GM13976 (cell line): ENCODE measurements at places on chromosomes 2 and 18.

DNA sequence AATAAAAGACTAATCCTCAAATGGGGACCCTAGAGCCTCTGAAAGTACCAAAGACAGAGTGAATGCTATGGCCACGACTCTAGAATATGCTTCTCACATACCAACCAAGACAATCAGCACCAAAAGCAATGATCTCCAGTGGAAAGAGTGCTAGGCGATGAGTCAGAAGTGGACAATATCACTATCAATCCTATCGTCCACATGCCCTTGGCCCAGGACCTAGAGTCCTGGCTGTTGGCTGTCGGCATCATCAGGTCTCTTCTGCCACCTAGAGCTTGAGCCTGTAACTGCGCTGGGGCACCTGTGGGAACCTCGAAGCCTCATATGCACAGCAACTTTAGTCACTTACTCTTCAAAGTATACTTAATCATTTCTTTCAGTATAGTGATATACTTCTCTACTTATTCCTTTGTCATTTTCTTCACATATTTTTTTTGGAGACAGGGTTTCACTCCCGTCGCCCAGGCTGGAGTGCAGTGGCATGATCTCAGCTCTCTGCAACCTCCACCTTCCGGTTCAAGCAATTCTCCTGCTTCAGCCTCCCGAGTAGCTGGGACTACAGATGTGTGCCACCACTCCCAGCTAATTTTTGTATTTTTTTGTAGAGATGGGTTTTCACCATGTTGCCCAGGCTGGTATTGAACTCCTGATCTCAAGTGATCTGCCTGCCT, 29.7 kb downstream of the NOL10 start:
- DNase-seq = no peak

- no peak for DNase-seq
Measured at GRCh38 chr2:218860950-218861381, 1.4 kb downstream of the WNT6 start.

GRCh38 chr2:29504746-29505145, 389.5 kb downstream of the CLIP4 start:
- no peak for DNase-seq

DNA sequence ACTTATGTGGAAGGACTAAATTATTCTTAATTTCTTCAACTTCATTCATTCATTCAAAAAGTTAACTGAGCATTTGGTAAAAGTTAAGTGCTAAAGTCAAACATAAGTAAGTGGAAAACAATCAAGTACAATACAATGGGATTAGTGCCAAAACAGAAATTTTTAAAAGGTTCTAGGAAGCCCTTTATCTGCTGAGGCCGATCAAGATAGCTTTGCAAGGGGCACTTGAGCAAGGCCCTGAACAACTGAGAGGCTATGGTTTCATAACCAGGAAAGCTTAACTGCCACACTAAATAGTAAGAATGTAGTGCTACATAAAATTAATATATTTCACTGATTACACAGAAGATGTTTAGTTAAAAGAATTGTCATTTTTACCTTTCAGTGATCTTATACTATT, 76.5 kb downstream of the NOL10 start:
- no peak for DNase-seq

- DNase-seq = no peak
Measured at GRCh38 chr2:164008752-164009151, 272.9 kb upstream of the FIGN start.

DNA sequence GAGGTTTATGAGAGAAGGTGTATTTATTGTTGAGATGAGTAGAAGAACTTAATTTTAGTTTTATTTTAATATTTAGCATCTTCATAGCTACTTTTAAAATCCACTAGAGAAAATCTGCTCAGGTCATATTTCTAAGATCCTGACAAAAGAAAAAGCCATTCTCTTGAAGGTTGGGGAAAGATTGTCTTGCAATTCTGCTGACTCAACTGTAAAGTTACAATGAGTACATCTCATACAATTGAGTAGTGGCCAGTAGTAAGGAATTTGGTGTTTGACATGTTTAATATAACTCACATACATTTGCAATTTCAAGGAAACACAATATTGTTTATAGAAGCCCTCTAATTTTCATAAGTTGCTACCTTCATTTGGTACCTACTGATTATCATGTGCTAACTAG, 344.5 kb downstream of the LRRTM1 start:
- DNase-seq = no peak

DNA sequence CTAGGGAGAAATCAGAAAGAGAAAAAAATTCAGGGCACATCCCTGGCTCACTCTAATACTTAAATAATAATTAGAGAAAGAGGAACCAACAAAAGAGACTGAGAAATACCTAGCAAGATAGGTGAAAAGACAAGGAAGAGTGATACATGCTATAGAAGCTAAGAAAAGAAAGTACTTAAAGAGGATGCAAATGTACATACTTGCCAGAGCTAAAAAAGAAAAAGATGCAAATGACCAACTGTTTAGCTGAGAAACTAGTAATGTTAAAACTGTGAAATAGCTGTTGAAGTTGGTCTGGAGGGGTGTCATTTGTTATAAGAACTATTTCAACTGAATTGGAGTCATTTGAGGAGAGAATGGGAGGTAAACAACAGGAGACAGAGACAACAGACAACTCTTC, 412.2 kb downstream of the SPAG16 start:
- no peak for DNase-seq

- DNase-seq = no peak
Measured at GRCh38 chr2:119469661-119470297, 38.1 kb downstream of the TMEM37 start.

GRCh38 chr2:72142570-72143440, 4.9 kb downstream of the CYP26B1 start:
- DNase-seq = no peak

GRCh38 chr2:16816016-16816415, 150.4 kb upstream of the CYRIA start:
- DNase-seq = no peak

- no peak for DNase-seq
Measured at GRCh38 chr2:199144036-199144435, 313.7 kb downstream of the SATB2 start.

GRCh38 chr2:72765997-72766609, 59.7 kb downstream of the EXOC6B start:
- DNase-seq = no peak

DNA sequence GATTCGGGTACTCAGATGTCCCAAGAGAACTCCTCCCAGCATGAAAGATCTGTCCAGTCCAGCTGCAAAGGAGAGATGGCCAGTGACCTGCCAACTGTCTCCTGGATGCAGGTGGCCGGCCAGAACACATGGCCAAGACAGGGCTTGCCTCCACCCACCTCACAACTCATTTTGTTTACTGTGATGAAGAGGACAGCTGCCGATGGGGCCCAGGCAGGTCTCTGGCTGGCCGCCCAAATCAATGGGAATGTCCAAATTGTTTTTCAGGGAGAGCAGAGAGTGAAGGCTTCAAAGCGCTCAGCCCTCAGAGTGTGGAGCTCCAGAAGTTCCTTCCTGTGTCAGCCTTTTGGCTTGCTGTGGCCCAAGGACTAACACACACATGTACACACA, 41.9 kb downstream of the FOSL2 start:
- no peak for DNase-seq

DNA sequence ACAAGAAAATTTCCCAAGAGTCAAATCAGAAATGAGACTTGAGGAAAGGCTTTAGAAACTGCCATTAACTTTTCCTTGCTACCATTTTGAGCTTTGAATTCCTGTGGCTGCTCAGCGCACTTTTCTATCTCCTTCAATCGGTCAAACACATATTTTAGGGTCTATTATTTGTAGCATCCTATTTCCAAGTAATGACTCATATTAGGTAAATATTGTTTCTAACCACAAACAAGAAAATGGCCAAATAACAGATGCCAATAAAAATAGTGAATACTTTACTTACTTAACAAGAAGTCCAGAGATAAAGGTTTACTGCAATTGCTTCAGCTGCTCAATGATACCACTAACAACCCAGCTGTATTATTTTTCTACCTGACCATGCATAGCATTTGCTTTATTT, 29.7 kb upstream of the CCDC178 start:
- DNase-seq = no peak

GRCh38 chr2:163312713-163313112, 423.1 kb downstream of the FIGN start:
- DNase-seq = no peak

- DNase-seq = no peak
Measured at GRCh38 chr18:66210875-66211274, 393.0 kb downstream of the CDH19 start.

GRCh38 chr2:240498958-240499260, 58.9 kb downstream of the ANKMY1 start:
- no peak for DNase-seq

DNA sequence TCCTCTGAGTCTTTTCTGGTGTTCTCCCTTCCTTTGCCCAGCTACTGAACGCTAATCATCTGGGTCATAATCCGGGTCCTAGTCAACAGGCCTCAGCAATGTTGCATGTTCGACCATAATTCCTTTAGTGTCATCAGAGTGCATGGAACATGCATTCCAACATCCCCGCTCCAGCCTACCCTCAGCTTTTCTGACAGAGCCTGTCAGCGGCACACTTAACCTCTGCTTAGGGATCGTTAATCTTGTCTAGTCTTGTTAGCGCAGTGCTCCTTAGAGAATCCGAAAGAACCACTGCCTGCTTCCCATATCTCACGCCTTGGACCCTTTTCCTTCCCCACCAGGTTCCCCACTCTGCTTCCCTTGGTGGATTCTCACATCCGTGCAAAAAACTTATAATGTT, 767.9 kb upstream of the ID2 start:
- no peak for DNase-seq

- no peak for DNase-seq
Measured at GRCh38 chr2:160650196-160651118, 156.8 kb upstream of the RBMS1 start.

GRCh38 chr2:127422559-127423477, 4.6 kb downstream of the PROC start:
- peak; percentile 48 for DNase-seq

- no peak for DNase-seq
Measured at GRCh38 chr2:223222397-223222796, 170.4 kb downstream of the KCNE4 start.

GRCh38 chr2:3079466-3079865, 298.2 kb downstream of the EIPR1 start:
- no peak for DNase-seq

DNA sequence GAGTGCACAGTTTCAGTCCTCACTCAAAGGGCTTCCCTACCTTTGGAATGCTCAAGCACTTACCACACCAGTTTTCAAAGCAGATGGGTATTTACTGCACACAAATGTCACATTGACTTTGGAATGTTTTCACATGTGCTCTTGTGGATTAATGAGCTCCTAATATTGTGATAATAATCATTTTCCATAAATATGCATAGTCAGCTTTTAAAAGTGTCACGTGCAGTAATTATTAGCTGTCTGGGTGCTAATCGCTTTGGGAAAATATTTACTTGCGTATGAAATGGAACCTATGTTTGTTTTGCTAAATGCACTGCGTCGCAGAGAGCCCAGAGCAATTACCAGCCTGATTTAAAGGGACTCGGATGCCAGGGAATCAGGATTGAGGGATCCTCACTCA, 229.3 kb downstream of the SMAD2 start:
- DNase-seq = no peak

DNA sequence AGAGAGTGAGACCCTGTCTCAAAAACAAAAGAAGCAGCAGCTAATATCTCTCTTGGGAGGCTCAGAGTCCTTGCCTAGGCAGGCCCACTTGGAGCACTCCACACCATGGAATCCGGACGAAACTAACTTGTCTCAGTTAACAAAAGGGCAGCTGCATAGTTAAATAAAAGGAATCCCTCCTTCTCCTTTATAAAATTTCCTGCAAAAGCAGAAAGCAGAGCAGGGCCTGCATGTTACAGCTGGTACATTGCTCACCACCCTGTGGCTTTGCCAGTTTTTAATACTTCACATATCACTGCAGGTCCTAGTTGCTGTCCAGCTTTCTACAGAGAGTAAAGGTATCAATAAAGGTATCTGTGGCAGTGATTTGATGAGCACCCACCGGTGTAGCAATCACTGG, 93.6 kb downstream of the ASAP2 start:
- DNase-seq = no peak

GRCh38 chr2:159256159-159256558, 30.3 kb downstream of the WDSUB1 start:
- DNase-seq = no peak

- no peak for DNase-seq
Measured at GRCh38 chr2:30666266-30666874, 140.9 kb downstream of the CAPN13 start.

DNA sequence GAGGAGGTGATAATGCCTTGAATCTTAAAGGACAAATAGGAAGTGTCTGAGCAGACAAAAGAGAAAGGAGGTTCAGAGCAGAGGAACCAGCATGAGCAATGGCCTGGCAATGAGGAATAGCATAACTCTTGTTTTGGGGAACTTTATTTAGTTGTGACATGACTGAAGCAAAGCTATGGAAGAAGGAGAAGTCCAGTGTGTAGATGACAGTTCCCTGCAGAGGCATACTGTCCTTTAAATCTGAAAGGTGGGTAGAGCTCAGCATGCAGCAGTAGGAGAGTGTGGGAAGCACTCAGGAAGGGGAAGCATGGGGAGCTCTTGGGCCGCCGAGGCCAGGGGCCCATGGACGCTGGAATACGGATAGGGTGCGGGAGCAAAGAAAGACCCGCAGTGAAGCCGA, 173.8 kb downstream of the SEPTIN10 start:
- no peak for DNase-seq

GRCh38 chr18:8771930-8772329, 66.6 kb downstream of the MTCL1 start:
- no peak for DNase-seq

- no peak for DNase-seq
Measured at GRCh38 chr2:1509271-1510065, 96.2 kb downstream of the TPO start.

- no peak for DNase-seq
Measured at GRCh38 chr2:32862269-32863055, 84.3 kb upstream of the LTBP1 start.

DNA sequence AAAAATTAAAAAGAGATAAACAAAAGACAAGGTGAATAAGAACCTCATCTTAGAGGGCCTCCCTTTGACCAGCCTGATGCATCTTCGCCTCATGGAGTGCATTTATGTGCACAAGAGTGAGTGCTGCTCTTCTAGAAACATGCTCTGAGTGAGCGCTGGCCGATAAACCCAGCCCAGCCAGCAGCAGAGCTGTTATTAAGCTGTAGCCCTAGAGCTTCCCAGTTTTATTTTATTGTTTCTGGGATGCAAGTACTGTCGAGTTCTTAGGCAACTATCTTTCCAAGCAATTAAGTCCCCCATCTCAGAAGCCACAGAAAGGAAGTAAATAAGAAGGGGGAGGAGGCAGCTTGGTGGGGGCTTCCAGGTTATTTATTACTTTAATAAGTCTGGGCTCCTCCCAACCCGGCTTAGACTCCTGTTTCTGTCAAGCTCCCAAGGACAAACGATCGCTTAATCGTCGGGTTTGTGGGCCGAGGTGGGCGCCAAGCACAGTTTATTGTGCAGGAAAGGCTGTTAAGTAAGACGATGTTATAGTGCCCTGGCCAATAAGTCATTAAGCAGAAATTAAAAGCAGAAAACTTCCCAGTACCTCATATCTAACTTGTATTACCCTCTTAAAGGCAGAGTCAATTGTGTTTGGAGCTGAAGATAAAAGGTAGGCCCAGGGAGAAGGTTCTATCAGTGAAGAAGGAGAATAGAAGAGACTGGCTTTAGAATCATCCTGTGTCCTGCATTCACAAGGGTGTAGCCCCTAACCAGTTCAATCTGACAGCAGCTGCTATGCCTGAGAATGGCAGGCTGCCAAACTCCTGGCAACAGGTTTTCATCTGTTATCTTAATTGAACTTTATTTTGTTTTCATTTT, 176.3 kb downstream of the PIK3C3 start:
- DNase-seq = no peak
